ENCODE measurements at places on chromosomes 13 and 19.

- no peak for DNase-seq
These were observed 371.9 kb downstream of the KCNRG start for GRCh38 chr13:50387051-50387581.

DNA sequence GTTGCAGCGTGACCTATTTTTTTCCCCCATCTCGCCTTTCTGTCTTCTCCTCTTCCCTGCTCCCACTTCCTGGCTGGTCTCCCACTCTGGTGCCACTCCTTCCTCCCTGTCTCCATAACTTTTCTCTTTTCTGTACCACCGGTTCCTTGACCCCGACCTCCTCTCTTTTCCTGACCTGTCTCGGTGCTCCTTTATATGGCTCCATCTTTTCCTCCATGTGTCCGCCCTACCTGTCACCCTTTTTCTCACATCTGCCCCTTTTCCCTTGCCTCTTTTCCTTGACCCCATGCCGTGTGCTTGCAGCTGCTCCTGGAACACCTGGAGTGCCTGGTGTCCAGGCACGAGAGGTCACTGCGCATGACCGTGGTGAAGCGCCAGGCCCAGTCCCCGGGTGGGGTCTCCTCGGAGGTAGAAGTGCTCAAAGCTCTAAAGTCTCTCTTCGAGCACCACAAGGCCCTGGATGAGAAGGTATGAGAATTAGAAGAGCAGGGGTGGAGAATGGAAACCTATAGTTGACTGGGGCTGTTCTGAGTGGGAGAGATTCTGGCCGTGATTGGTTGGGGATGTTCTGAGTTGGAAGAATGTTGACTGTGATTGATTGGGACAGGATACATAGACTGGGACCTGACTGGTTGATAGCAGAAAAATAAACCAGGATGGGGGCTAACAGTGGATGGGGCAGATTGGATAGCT lies 9.3 kb downstream of the PPFIA3 start:
- no peak for DNase-seq

- no peak for DNase-seq
These were observed 53.9 kb upstream of the OBI1 start for GRCh38 chr13:78712831-78713230.

DNA sequence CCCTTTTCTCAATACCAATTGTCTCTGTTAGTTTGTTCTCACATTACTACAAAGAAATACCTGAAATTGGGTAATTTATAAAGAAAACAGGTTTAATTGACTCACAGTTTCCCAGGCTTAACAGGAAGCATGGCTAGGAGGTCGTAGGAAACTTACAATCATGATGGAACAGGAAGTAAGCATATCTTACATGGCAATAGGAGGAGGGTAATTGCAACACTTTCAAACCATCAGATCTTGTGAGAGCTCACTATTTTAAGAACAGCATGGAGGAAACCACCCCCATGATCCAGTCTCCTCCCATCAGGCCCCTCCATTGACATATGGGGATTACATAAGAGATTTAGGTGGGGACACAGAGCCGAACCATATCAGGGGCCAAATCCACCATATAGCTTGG lies 1210.1 kb upstream of the SPRY2 start:
- DNase-seq, result no peak

GRCh38 chr13:78239714-78240113 lies 321.1 kb upstream of the EDNRB start:
- DNase-seq, result no peak

- DNase-seq, result no peak
These were observed 64.0 kb downstream of the RXFP2 start for GRCh38 chr13:31803311-31803710.

DNA sequence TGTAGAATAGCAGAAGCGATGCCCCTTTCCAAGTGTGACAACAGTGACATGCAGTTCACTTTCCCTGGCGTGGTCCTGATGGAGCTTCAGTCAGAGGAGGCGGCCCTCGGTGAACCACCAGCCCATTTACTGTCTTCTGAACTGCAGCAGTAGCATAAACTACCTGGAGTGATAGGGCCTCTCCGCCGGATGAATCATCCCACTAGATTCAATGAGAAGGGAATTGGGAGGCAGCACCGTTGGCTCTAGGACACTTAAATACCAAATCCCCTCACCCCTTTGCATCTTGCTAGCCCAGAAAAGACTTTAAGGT lies 112.8 kb upstream of the GPR12 start:
- DNase-seq, result no peak

- no peak for DNase-seq
These were observed 2526.7 kb upstream of the PCDH20 start for GRCh38 chr13:63942372-63942771.

- no peak for DNase-seq
These were observed 35.0 kb downstream of the FLT1 start for GRCh38 chr13:28459911-28460310.

DNA sequence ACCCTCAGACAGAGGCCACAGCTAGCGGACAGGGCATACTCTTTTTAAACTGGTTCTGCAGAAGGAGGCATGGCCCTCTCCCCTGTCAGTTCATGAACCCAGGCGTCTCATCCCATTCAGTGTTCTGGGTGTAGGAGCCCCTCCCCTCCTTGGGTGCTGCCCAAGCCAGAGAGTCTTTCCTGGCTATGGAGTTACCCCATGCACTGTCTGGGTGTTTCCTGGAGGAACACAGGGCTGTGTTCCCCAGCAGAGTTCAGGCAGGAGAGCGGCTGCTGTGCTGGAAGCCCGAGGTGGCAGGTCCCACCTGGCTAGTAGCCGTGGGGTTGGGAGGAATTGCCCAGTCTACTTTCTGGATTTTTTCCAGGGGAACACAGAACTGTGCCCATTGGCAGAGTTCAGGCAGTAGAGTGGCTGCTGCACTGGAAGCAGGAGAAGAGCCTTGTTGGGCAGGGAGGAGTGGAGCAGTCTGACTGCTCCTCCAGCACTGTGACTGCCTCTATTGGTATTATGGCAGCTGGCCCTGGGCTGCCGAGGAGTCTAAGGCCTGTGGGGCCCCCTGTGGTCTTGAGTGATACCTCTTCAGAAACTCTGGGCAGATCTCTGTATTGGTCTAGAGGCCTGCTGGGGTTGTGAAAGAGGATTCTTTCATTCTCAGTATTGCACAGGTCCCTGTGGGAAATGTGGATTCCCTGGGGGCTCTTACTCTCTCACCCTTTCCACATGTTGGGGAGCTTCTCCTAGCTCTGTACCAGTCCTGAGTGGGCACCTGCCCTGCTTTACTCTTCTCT lies 168.3 kb downstream of the PCDH20 start:
- DNase-seq, result no peak

GRCh38 chr19:30062065-30062906 lies 120.2 kb downstream of the URI1 start:
- no peak for DNase-seq

GRCh38 chr13:103539721-103540381 lies 473.6 kb upstream of the SLC10A2 start:
- DNase-seq, result no peak

DNA sequence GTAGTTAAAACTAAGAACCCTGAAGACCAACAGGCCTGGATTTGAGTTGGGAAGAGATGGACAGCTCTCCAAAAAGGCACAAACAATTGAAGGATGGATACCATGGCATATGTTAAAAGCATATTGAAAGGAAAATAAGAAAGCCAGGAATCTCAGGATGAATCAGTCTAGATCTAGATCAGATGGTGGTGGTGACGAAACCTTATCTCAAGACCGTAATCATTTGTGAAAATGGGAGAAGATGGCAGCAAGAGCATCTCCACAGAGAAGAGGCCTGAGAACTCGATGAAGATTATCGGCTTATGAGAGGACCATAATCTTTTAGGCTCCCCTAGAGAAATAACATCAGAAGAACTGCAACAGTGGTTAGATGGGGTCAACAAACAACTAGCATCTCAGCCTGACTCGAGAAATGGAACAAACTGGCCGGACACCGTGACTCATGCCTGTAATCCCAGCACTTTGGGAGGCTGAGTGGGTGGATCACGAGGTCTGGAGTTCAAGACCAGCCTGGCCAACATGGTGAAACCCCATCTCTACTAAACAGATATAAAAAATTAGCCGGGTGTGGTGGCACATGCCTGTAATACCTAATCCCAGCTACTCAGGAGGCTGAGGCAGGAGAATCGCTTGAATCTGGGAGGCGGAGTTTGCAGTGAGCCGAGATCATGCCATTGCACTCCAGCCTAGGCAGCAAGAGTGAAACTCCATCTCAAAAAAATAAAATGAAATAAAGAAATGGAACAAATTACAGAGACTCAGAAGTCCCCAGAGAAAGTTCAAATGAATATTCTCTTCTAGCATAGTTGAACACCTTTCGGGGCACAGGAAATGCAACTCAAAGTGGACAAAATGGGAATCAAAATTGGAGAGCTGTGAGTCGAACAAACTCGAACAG lies 47.6 kb downstream of the FOXO1 start:
- DNase-seq, result no peak

- DNase-seq, result no peak
These were observed 18.7 kb downstream of the CACNG7 start for GRCh38 chr19:53927739-53928138.

DNA sequence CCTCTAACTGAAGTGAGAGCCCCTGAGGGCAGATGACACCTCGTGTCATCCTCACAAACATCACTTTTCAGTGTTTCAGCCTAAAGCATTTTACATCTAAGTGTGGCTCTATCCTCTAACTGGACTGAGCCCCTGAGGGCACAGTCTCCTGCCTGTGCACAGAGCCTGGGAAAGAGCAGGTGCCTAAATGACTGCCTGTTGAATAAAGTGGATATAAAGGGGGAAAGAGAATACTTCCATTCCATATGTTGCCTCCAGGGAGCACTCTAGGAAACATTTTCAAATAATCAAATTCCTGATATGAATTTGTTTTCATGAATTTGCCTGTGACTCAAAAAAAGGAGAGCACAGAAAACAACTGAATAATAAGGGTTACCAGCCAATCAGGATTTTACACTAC lies 32.2 kb downstream of the CNMD start:
- no peak for DNase-seq

GRCh38 chr13:50599046-50599445 lies 244.4 kb downstream of the DLEU7 start:
- DNase-seq, result no peak

DNA sequence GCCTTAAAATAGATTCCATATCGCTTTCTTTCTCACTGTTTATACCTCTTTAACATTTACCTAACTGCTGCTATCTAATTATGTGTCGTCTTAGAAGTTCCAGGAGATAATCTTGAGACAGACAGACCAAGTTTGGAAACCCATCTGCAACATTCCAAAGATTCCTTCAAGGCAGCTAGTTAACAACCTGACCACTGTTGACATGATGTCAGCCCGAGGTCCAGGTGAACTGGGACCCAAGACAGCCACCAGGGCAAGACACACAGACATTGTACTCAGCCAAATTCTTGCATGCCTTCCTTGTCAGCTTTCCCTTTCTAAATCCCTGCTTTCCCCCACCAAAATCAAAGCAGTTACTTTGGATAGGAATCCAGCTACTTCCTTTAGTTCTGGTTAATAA lies 1476.5 kb upstream of the PRR20A start:
- no peak for DNase-seq

All from activated CD4-positive, alpha-beta T cell treated with anti-CD3 and anti-CD28 coated beads, Interleukin-2, amount 50 U/mL, for 24 hours (primary cell).